Osteocyte (in vitro differentiated cells): ENCODE measurements at places on chromosomes 7 and 10.

GRCh38 chr7:155647302-155647701 lies 2.8 kb downstream of the RBM33 start:
- peaks cover 28% of the 10 kb centered on the region for H3K4me1 ChIP-seq
- no peak overlapping the region for H3K4me3 ChIP-seq
- H3K27me3 ChIP-seq: no peaks in the 10 kb centered on the region
- H3K27ac ChIP-seq: no peak overlapping the region

GRCh38 chr7:47335557-47336471 lies 246.1 kb downstream of the TNS3 start:
- DNase-seq: no peak
- H3K36me3 ChIP-seq: peaks cover 21% of the 10 kb centered on the region
- peak overlapping the region; percentile 45 for H3K27ac ChIP-seq
- peaks cover 58% of the 10 kb centered on the region for H3K4me1 ChIP-seq

- no peak overlapping the region for H3K4me3 ChIP-seq
- H3K4me1 ChIP-seq: peaks cover 4% of the 10 kb centered on the region
- no peak overlapping the region for H3K27ac ChIP-seq
- peaks cover 2% of the 10 kb centered on the region for H3K36me3 ChIP-seq
- H3K27me3 ChIP-seq: no peaks in the 10 kb centered on the region
Observed at GRCh38 chr10:69151984-69152383, 28.0 kb downstream of the VPS26A start.

- peaks cover 19% of the 10 kb centered on the region for H3K36me3 ChIP-seq
- H3K4me3 ChIP-seq: no peak overlapping the region
- H3K27me3 ChIP-seq: no peaks in the 10 kb centered on the region
- H3K4me1 ChIP-seq: peaks cover 39% of the 10 kb centered on the region
- H3K27ac ChIP-seq: no peak overlapping the region
Observed at GRCh38 chr10:61935077-61935476, 33.6 kb downstream of the ARID5B start.

DNA sequence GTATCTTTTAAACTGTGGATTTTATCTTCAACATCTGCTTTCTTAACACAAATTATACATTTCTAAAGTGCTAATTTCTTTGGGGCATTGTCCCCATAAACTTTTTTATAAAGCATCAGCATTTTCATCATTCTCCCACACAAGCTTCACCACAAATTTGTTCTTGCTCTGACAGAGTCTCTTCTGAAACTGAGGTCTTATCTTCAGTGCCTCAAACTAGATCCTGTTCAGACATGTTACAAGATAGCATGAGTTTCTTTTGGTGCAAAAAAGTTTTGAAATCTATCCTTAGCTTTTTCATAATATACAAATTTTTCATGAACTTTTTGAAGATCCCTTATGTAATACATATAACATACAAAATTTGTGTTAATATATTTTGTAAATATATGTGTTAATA lies 346.6 kb downstream of the IPMK start:
- peaks cover 12% of the 10 kb centered on the region for H3K4me1 ChIP-seq
- H3K27me3 ChIP-seq: peaks cover 17% of the 10 kb centered on the region
- no peaks in the 10 kb centered on the region for H3K36me3 ChIP-seq
- DNase-seq: no peak

- no peak overlapping the region for H3K27ac ChIP-seq
- H3K27me3 ChIP-seq: no peaks in the 10 kb centered on the region
- H3K4me3 ChIP-seq: no peak overlapping the region
Observed at GRCh38 chr7:49094866-49095265, 170.5 kb downstream of the CDC14C start.

GRCh38 chr7:140260352-140261104 lies 83.7 kb upstream of the KDM7A start:
- no peaks in the 10 kb centered on the region for H3K4me1 ChIP-seq
- no peak overlapping the region for H3K27ac ChIP-seq
- H3K4me3 ChIP-seq: no peak overlapping the region
- H3K36me3 ChIP-seq: no peaks in the 10 kb centered on the region

DNA sequence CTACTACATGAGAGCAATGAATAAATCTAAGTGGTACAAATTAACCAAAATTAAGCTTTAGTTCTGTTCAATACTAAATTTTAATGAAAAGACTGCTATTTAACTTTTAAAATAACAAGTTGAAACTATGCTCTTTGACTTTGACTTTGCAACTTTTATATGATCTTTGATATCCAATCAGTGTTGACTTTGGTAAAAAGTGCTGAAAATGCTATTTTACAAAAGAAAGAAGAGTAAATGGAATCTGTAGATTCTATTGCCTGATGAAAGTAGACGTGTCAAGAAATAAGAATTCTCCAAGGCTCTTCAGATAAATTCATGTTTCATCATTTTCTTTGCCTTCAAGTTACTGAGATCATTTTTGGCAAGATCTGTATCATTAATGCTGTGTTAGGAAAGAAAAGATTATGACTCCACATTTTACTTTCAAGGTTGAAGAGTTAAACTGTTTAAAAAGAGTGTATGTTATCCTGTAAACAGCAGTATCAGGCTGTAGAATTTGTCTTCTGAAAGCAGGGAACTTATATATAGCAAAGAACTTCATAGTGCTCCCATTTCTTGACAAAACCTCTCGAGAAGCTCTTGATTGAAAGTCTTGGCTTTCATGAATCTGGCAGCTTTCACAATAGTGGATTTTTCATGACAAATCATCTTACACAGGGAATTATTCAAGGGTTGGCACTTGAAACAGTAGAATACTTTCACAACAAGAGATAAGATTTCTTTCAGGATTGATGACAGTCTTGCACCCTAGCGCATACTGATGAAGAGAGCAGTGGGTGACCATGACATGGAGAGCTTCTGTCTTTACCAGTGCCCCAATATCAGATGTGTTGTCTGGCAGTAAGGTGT lies 72.1 kb downstream of the PTEN start:
- H3K27ac ChIP-seq: no peak overlapping the region
- no peak for DNase-seq
- H3K4me1 ChIP-seq: peaks cover 40% of the 10 kb centered on the region
- peaks cover 35% of the 10 kb centered on the region for H3K36me3 ChIP-seq
- no peak overlapping the region for H3K4me3 ChIP-seq
- no peaks in the 10 kb centered on the region for H3K27me3 ChIP-seq

GRCh38 chr7:140326116-140326928 lies 72.0 kb downstream of the SLC37A3 start:
- DNase-seq: no peak
- no peak overlapping the region for H3K4me3 ChIP-seq
- H3K27me3 ChIP-seq: no peaks in the 10 kb centered on the region

- H3K4me3 ChIP-seq: no peak overlapping the region
- no peaks in the 10 kb centered on the region for H3K27me3 ChIP-seq
- no peak overlapping the region for H3K27ac ChIP-seq
- no peak for DNase-seq
- H3K36me3 ChIP-seq: peaks cover 3% of the 10 kb centered on the region
Observed at GRCh38 chr10:76334255-76334654, 902.8 kb downstream of the LRMDA start.

DNA sequence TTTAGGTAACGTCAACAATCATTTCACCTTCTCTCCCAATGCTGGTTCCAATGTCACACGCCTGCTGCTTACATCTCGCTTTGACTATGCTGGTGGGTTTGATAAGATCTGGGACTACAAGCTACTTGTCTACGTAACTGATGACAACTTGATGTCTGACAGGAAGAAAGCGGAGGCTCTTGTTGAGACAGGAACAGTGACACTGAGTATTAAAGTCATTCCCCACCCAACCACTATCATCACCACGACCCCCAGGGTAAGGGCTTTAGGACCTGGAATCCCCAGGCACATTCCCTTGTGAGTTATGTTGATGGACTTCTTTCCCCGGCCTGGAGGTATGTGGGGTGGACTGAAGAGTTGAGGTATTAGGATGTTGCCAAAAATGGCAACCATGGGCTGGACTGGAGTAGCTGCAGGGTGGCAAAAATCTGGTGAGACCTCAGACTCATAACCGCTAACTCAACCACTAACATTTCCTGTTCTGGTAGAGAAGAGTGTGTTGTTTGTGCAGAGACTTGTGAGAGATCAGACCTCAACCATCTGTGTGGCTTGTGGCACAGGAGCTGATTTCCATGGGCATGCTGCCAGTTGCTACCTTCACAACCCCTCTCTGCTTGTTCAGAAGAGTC lies 59.2 kb downstream of the CDHR3 start:
- no peaks in the 10 kb centered on the region for H3K36me3 ChIP-seq
- no peak overlapping the region for H3K4me3 ChIP-seq
- H3K27me3 ChIP-seq: no peaks in the 10 kb centered on the region
- peak overlapping the region; percentile 95 for H3K27ac ChIP-seq
- no peak for DNase-seq
- peaks cover 40% of the 10 kb centered on the region for H3K4me1 ChIP-seq

GRCh38 chr10:117780411-117780810 lies 237.9 kb downstream of the EMX2 start:
- DNase-seq: no peak
- no peak overlapping the region for H3K4me3 ChIP-seq
- no peak overlapping the region for H3K27ac ChIP-seq
- no peaks in the 10 kb centered on the region for H3K27me3 ChIP-seq
- H3K4me1 ChIP-seq: no peaks in the 10 kb centered on the region

GRCh38 chr10:8272794-8273425 lies 218.4 kb downstream of the GATA3 start:
- H3K4me1 ChIP-seq: no peaks in the 10 kb centered on the region
- no peak overlapping the region for H3K4me3 ChIP-seq
- H3K36me3 ChIP-seq: no peaks in the 10 kb centered on the region
- DNase-seq: no peak

DNA sequence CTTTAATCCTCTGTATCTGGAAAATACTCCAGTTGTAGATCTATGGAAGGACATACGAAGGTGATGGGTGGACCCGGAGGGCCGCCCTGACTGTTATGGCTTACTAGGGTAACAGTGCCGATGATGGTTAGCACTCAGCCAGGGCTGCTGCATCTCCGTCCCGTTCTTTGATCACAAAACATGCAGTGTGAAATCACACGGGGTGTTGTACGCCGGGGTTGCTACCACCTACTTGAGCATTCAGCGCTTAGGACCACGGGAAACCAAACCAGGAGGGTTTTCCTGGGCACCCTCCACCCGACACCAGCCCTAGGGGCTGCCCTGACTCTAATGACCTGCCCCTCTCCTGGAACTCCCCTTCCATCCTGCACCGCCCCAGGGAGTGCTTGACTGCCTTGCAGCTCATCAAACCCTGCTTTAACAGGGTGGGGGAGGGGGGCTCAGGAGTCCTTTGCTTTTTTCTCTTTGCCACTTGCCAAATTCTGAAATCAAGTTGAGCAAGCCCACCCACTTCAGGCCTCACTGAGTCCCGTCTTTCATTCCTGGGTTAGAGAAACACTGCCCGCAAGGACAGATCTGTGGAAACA lies 20.4 kb downstream of the ZNF775 start:
- H3K36me3 ChIP-seq: no peaks in the 10 kb centered on the region
- H3K4me1 ChIP-seq: peaks cover 23% of the 10 kb centered on the region
- H3K27ac ChIP-seq: no peak overlapping the region
- H3K27me3 ChIP-seq: no peaks in the 10 kb centered on the region
- no peak for DNase-seq
- no peak overlapping the region for H3K4me3 ChIP-seq

GRCh38 chr7:100077205-100077604 lies 4.3 kb downstream of the ZNF3 start:
- DNase-seq: no peak
- H3K27me3 ChIP-seq: no peaks in the 10 kb centered on the region
- peaks cover 27% of the 10 kb centered on the region for H3K4me1 ChIP-seq
- H3K27ac ChIP-seq: no peak overlapping the region
- H3K36me3 ChIP-seq: peaks cover 55% of the 10 kb centered on the region

GRCh38 chr7:69656890-69657289 lies 58.6 kb downstream of the AUTS2 start:
- H3K4me3 ChIP-seq: no peak overlapping the region

DNA sequence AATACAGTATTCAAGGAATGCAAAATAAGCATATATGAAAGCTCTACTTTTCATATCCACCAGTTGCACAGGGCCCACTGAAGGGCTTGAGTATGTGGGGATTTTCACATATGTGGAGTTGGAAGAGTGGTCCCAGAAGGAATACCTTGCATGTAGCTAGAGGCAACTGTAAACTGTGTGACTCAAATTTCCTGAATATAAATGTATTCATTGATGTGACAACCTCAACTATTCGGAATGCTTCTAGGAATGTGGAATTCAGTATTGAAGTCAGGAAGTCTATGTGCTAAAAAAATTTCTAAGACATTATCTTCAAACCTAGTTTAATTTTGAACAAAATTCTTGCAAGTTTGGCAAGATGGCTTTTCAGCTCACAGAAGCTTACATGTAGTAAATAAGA lies 695.5 kb upstream of the SEMA3D start:
- H3K36me3 ChIP-seq: no peaks in the 10 kb centered on the region
- peak overlapping the region; percentile 25 for H3K27ac ChIP-seq
- H3K4me3 ChIP-seq: no peak overlapping the region
- DNase-seq: no peak
- H3K4me1 ChIP-seq: peaks cover 10% of the 10 kb centered on the region

GRCh38 chr7:126286317-126286716 lies 966.4 kb downstream of the GRM8 start:
- no peaks in the 10 kb centered on the region for H3K4me1 ChIP-seq
- no peaks in the 10 kb centered on the region for H3K36me3 ChIP-seq
- no peaks in the 10 kb centered on the region for H3K27me3 ChIP-seq
- H3K27ac ChIP-seq: no peak overlapping the region
- DNase-seq: no peak

- no peaks in the 10 kb centered on the region for H3K36me3 ChIP-seq
- no peak for DNase-seq
- no peaks in the 10 kb centered on the region for H3K4me1 ChIP-seq
Observed at GRCh38 chr10:121426307-121426706, 171.9 kb downstream of the FGFR2 start.

- peaks cover 11% of the 10 kb centered on the region for H3K4me1 ChIP-seq
- H3K36me3 ChIP-seq: peaks cover 2% of the 10 kb centered on the region
- no peak for DNase-seq
- H3K27ac ChIP-seq: no peak overlapping the region
- H3K27me3 ChIP-seq: no peaks in the 10 kb centered on the region
- H3K4me3 ChIP-seq: no peak overlapping the region
Observed at GRCh38 chr10:20466731-20467130, 430.4 kb downstream of the NEBL start.

DNA sequence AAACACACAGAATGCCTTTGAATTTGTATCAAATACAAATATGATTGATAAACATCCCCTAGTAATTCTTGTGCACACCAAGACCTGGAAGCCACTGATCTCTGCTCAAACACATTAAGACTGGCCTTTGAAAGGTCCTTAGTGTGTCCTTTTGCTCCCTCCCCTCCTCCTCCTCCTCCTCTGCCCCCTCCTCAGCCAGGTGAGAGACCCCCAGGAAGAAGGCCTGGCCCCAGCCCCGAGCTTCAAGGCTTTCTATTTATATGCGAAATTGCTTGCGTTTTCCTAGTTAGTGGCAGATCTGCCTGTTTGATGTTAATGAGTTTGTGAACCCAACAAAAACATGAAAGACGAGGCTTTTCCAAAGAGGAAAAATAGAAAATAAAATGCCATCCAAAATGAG lies 63.6 kb upstream of the TCF7L2 start:
- no peak overlapping the region for H3K4me3 ChIP-seq
- no peaks in the 10 kb centered on the region for H3K4me1 ChIP-seq
- H3K27me3 ChIP-seq: peaks cover 5% of the 10 kb centered on the region
- no peak overlapping the region for H3K27ac ChIP-seq
- DNase-seq: no peak

- H3K36me3 ChIP-seq: no peaks in the 10 kb centered on the region
- peak overlapping the region; percentile 81 for H3K27ac ChIP-seq
- no peaks in the 10 kb centered on the region for H3K27me3 ChIP-seq
- DNase-seq: no peak
- H3K4me3 ChIP-seq: no peak overlapping the region
- peaks cover 35% of the 10 kb centered on the region for H3K4me1 ChIP-seq
Observed at GRCh38 chr7:28984631-28985030, 26.5 kb upstream of the TRIL start.
